ENCODE measurements at places on chromosomes 4 and X.

DNA sequence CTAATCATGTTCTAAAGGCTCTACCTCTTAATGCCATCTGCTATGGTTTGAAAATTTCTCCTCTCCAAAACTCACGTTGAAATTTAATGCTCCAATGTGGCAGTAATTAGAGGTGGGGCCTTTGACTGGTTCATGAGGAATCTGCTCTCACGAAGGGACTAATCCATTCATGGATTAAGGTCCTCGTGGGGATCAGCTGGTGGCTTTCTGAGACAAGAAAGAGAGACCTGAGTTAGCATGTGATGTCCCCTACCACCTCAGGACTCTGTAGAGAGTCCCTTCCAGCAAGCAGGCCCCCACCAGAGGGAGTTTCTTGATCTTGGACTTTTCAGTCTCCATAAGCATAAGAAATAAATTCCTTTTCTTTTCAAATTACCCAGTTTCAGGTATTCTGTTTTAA lies 65.3 kb downstream of the WDFY3 start:
- no peak for DNase-seq

GRCh38 chrX:32183066-32183465 lies 1028.3 kb downstream of the DMD start:
- no peak for DNase-seq

DNA sequence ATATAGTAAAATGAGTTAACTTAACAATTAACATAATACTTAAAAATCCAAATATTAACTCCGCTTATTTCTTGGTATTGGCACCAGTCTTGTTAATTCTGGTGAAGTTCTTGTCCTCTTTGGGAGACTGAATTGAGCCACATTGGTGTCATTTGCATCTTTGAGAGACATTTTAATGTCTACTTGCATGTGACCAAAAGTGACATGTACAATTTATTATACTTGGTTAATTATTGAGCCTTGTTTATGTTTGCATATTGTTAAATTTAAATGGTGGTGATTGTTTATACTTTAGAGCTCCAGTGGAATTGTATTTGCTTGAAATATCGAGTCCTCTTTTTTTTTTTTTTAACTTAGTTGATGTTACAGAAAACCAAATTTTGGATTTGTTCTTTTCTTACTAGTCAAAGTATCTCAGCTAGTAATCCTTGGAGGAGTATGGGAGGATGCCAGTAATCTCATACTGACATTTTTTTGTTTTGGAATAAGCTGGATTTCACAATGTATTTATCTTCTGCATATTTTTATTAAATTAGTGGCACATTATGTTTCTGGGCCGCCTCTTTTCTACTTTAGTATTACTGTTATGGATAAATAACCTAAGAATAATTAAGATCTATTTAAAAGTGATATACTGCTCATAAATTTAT lies 3.9 kb downstream of the SPCS3 start:
- no peak for DNase-seq

- no peak for DNase-seq
Observed at GRCh38 chr4:15145709-15146108, 143.4 kb downstream of the CPEB2 start.

DNA sequence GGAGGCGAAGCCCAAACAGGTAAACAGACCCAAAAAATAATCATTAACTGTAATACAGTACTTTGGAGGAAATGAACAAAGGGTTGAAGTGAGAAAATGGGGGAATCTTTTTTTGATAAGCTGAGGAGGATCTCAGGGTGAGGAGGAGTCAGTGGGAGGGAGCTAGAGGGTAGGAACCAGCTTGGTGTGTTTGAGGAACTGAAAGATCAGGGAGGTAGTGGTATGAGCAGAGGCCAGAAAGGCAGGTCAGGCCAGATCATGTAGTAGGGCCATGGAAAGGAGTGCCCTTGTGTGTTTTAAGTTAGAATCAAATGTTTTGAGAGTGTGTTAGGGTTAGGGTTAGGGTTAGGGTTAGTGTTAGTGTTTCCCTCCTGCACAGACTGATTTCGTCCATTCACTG lies 48.8 kb downstream of the PPP2R2C start:
- no peak for DNase-seq

- no peak for DNase-seq
Observed at GRCh38 chr4:150231107-150231770, 153.0 kb downstream of the DCLK2 start.

DNA sequence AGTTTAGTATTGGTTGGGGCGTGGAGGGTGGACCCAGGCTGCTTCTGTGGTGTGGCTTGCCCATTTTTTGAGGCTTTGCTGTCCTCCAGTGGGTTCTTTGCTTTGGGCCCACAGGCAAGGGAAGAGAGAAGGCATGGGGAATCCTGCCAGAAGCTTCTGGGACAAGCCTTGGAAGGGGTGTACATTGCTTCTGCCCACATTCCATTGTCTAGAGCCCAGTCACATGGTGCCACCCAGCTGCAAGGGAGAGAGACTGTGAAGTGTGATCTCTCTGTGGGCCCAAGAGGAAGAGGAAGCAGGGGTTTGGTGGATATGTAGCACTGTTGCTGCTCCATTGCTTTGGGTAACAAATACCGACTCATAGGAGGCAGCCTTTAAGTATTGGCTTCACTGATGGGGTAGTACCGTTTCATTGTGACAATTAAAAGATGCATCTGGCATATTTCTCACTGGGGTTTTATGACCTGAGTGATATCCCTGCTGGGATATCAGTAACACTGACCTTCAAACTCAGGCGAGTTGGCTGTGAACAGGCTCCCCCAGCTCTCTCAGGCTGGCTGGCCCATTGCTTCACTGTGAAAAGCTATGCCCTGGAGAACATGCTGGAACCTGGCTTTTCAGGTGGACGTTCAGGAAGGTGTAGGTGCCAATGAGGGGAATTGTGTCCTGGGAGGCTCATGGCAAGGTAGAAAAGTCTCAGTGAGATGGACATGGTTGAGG lies 85.9 kb downstream of the CLDN34 start:
- no peak for DNase-seq

DNA sequence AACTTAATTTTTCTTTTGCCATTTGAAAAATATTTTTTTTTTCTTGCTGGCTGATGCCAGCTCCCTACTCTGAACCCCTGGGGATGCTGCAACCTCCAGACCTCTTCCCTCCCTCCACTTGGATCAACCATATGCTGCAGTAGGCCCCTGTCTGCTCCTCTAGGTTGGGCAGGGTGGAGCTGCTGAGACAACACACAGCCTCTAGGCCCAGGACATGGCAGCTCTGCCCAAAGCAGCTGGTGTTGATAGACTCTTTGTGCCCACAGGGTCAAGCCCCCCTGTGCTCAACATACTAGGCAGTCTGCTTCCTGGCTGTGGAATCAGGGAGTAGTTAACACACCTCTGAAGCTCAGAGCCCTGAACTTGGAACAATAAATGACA lies 19.9 kb upstream of the CLNK start:
- DNase-seq, result no peak

- DNase-seq, result no peak
Observed at GRCh38 chr4:139654516-139654915, 11.1 kb upstream of the MGST2 start.

- DNase-seq, result no peak
Observed at GRCh38 chrX:12052109-12052508, 86.2 kb upstream of the FRMPD4 start.

DNA sequence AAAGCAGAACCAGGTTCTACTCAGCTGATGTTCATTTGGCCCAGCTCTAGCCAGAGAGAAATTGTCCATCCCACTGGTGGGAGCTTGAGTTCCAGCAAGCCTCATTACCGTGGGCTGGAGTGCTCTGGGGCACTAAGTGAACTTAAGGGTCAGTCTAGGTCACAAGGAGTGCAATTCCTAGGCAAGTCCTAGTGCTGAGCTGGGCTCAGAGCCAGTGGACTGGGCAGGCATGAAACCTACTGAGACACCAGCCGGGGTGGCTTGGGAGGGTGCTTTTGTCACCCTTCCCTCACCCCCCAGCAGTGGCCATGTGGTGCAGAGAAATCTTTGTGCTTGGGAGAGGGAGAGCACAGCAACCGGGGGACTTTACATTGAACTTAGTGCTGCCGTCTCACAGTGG lies 39.4 kb downstream of the GSX2 start:
- DNase-seq, result no peak
